ENCODE measurements at places on chromosomes 16 and 17.

GRCh38 chr17:27519550-27519949 is 63.3 kb downstream of the KSR1 start:
- DNase-seq = no peak

DNA sequence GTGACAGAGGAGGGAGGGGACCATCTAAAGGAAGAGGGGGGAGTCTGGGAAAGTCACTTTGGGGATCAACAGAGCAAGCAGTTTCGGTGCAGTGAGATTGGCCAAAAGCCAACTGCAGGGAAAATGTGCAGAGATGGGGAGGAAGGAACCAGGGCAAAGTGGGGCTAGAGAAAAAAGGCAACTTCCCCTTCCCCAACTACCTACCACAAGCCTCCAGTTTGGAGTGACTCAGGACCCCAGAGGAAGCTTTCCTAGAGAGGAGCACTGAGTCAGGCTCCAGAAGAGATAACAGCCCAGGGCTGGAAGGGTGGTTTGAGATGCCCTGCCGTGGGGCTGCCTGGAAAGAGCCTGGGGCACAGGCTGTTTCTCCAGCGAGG is 6.9 kb upstream of the CD300LD start:
- DNase-seq = no peak

- DNase-seq = no peak
These were observed 631.9 kb upstream of the CA10 start for GRCh38 chr17:52790359-52790955.

DNA sequence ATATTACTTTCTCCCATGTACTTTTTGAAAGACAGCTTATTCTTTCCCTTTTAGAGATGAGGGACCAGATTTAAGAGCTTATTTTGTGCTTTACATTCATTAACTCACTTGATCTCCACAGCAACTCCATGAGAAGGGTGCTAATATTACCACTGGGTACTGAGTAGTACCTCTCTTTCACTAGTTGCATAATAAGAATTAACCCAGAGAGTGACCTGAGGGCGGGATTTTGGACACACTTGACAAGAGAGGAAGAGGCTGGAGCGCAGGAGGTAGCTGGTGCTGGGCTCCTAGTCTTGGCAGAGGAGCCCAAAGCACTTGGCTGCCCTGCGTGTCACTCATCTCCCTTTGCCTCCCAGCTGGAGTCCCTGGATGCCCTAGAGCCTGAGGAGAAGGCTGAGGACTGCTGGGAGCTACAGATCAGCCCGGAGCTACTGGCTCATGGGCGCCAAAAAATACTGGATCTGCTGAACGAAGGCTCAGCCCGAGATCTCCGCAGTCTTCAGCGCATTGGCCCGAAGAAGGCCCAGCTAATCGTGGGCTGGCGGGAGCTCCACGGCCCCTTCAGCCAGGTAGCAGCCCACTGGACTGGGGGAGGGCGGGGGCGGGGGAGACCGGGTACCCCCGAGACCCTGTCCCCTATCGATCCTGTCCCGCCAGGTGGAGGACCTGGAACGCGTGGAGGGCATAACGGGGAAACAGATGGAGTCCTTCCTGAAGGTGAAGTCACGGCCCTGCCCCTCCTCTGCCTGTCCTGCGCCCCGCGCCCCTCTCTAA is 1.7 kb upstream of the MAZ start:
- peak; percentile 54 for DNase-seq

- no peak for DNase-seq
These were observed 39.0 kb downstream of the YWHAE start for GRCh38 chr17:1360975-1361374.

GRCh38 chr16:35207059-35207999 is 1747.9 kb downstream of the TP53TG3F start:
- no peak for DNase-seq

- no peak for DNase-seq
These were observed 19.8 kb upstream of the NTN1 start for GRCh38 chr17:9001559-9001958.

DNA sequence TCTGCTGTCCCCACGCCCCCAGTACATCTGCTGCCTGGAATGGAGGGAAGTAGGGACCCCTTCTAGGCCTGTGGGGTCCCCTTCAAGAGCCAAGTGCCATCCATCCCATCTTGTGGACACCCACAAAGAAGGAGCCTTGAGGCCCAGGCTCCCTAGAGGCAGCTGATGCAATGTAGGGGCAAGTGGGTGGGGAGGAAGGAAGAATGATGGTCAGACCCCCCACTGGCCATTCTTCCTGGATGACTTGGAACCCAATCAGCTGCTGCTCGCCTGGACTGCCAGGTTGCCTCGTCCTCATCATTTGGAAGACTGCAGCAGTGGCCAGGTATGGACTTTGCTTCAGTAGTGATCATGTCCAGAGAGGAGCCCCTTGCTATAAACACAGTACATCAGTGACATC is 48.9 kb downstream of the SMPD3 start:
- DNase-seq = no peak

- DNase-seq = no peak
These were observed 17.2 kb downstream of the GINS3 start for GRCh38 chr16:58409316-58409973.

- no peak for DNase-seq
These were observed 50.1 kb downstream of the TOM1L2 start for GRCh38 chr17:17922070-17922614.

Measured in cerebellum (tissue), 4 donors.